ENCODE measurements at places on chromosomes 7 and 10.

DNA sequence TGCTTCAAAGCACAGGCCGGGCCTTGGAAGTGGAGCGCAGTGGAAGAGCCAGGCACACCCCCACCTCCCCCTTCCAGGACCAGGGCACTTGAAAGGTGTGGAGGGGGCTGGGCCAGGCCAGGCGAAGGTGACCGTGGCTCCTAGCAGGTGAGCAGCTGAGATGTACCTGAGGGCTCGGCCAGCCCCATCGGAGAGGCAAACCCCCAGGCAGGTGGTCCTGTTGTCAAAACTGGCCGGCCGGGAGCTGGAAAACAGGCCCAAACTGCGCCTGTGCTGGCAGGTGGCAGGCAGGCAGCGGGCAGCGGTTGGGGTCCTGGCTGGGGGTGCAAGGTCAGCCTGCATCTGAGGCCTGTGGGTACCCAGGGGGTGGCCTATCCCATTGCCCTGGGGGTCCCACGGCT is 96.4 kb upstream of the DNAAF5 start:
- DNase-seq, result no peak

GRCh38 chr10:37439826-37440225 is 314.4 kb downstream of the ANKRD30A start:
- no peak for DNase-seq

GRCh38 chr10:59093461-59093860 is 83.0 kb upstream of the PHYHIPL start:
- no peak for DNase-seq

GRCh38 chr10:130360826-130361311 is 224.7 kb downstream of the GLRX3 start:
- DNase-seq, result no peak

- no peak for DNase-seq
These were observed 56.5 kb upstream of the ORC5 start for GRCh38 chr7:104264285-104264684.

DNA sequence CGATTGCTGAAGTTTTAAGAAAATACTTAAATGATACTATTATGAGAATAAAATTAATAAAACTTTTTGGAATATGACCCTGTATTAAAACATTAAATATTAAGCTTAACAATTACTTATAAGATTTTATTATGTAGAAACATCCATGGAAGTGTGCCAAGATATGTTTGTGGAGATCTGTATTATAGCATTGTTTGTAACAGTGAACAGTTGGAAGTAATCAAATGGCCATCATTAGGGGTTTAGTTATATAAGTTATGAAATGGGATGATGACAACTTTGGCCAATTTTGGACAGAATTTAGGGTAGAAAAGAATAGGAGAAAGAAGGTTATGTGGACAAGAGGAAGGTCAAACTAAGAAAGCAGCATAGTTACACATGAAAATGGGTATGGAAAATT is 88.0 kb downstream of the AKAP9 start:
- no peak for DNase-seq

GRCh38 chr7:1533547-1534329 is 3.2 kb downstream of the MAFK start:
- DNase-seq, result peak; percentile 24

DNA sequence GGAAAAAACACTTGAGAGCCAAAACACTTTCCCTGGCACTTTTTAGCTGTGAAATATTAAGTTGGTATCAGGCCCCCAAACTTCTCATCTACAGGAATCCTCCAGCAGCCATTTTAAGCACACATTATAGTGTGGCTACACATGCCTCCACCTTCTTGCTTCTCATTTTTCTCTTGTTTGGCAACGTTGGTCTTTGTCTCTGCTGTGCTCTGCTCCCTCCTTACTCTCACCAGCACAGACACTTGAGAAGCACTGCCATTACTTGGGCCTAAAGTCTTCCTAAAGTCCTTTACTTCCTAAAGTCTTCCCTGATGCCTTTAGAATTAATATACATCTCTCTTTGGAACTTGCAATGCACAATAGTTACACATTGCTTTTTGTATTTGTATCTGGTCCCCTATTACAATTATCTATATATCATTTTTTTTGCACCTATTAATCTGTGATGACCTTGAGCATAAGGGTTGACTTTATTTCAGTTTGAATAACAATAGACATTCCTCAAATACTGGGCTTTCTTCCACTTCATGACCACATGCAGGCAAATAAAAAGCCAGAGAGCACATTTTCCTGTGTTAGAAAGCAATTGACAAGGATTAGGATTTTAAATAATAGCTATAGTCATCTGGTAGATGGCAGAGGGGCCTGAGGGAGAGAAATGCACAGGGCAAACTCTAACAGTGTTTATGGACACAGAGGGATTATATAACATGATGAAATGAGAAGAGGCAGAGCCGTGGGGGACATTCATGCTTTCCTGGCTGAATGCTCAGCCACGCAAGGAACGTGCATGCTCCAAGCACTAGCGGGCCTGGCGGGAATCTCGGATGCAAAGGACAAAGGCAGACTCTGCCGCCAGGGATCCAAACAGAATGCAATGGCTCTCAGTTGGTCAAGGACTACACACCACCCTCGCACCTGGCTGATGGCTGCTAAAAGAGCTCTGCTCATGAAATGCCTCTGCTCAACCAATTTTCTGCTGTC is 99.3 kb downstream of the CDC14C start:
- no peak for DNase-seq

GRCh38 chr10:101690461-101690860 is 4.5 kb downstream of the FBXW4 start:
- no peak for DNase-seq

GRCh38 chr7:16123117-16123770 is 298.1 kb downstream of the CRPPA start:
- DNase-seq, result no peak

GRCh38 chr7:99267481-99267840 is 5.2 kb upstream of the MYH16 start:
- no peak for DNase-seq

- DNase-seq, result no peak
These were observed 24.5 kb upstream of the MSRB2 start for GRCh38 chr10:23070913-23071218.

DNA sequence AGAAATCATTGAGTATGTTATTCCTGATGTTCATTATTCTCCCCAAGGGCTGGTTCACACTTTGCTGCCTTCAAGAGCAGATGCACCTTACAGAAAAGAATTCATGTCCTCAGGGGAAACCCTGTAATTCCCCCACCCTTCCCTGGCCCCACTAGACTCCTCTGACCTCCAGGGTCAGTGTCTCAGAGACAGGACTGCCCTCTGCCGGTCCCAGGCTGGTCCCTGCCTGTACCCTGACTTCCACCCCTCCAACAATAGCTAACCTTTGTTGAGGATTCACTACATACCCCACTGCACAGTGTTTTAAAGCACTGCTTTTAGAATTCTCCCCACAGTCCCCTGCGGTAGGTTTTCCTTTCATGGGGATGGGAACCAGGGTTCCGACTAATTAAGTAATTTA is 4.4 kb upstream of the SEPHS1 start:
- no peak for DNase-seq

- no peak for DNase-seq
These were observed 161.2 kb downstream of the DGKI start for GRCh38 chr7:137685433-137686164.

DNA sequence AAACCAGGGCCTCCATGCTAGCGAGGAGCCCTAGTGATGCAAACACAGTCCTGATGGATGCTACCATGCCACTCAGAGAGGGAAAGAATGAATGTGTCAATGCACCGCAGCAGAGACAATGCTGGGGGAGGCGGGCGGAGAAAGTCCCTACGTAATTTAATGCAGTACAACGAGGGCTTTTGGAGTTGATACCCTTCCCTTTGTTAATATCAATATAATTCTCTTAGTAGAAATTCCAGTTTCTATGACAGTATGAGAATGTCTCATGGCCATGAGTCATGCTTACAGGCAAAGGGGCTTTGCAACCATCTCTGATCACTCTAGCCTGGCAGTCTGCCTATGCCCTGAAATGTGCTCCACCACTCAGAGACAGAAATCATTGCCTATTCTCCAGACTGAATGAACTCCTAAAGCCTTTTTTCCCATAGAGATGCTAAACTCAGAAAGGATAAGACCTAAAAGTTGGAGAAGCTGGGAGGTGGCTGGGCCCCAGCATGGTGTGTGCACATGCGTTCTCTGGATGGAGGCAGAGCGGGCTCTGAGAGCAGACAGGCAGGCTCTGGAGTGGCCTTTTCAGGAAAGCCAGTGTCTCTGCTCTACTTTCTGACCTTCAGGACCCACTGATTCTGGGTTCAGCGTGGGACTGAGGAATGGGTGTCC is 20.3 kb upstream of the GIMAP2 start:
- peak; percentile 64 for DNase-seq

Measured in activated naive CD4-positive, alpha-beta T cell treated with anti-CD3 and anti-CD28 coated beads, Interleukin-2, amount 50 U/mL, for 16 hours (primary cell).